ENCODE measurements at places on chromosomes 5 and 9. TPM values are rescaled to one million over a fixed set of nuclear protein-coding genes. Genes with fewer than 3 reads are reported as not detected.

SLC46A2 gene
- total RNA-seq = 2.7 TPM

GRCh38 chr5:14161825-14162556 lies 18.8 kb downstream of the TRIO start:
- H3K27me3 ChIP-seq = no peaks in the 10 kb centered on the region
- peaks cover 8% of the 10 kb centered on the region for H3K4me1 ChIP-seq
- H3K27ac ChIP-seq = no peak overlapping the region
- no peak overlapping the region for H3K4me3 ChIP-seq
- no peak for DNase-seq

GRCh38 chr5:99248066-99248465 lies 319.3 kb upstream of the CHD1 start:
- no peaks in the 10 kb centered on the region for H3K27me3 ChIP-seq
- no peak overlapping the region for H3K27ac ChIP-seq
- no peaks in the 10 kb centered on the region for H3K4me1 ChIP-seq
- no peaks in the 10 kb centered on the region for H3K36me3 ChIP-seq

GHR gene
- total RNA-seq = 6.4 TPM

OR1L6 gene
- total RNA-seq = not detected

GRCh38 chr9:136267261-136268111 lies 21.9 kb upstream of the QSOX2 start:
- H3K27me3 ChIP-seq = no peaks in the 10 kb centered on the region
- H3K27ac ChIP-seq = no peak overlapping the region
- H3K4me3 ChIP-seq = peak overlapping the region; percentile 68

DNA sequence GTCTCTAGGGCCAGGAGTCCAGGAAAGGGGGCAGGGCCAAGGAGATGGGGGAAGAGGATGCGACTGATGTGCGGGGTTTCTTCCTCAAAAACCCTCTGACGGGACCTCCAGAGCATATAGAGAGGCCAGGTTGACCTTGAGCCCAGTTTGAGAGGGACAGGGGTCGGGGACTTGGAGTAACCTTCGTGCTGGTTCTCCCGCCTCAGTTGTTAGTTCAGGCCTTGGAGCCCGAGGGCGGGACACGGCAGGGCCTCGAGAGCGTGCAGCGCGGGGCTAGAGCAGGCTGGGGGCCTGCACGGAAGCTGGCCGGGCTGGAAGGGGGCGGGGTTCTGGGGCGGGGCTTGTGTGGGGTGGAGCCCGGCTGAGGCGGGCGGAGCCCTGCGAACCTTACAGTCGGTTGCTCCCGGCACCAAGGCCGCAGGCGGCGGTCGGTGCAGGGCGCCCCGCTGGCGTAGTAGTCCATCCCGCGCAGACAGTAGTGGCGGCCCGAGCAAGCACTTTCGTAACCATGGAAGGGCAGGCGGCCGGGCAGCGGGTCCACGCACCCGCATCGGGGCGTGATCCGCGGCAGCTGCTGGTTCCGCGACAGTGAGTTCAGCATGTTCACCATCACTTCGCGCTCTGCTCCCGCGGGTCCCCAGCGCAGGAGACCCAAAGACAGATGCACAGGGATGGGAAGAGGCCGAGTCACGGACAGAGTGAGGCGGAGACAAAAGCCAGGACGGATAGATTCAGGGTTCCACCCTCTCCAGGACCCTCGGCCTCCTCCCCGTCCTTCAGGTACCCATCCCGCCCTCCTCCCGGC lies 4.0 kb upstream of the MYORG start:
- no peaks in the 10 kb centered on the region for H3K36me3 ChIP-seq
- H3K27ac ChIP-seq = no peak overlapping the region
- peaks cover 26% of the 10 kb centered on the region for H3K4me1 ChIP-seq
- H3K4me3 ChIP-seq = peak overlapping the region; percentile 71

FBP1 gene
- 3.8 TPM for total RNA-seq

- no peaks in the 10 kb centered on the region for H3K27me3 ChIP-seq
- no peaks in the 10 kb centered on the region for H3K36me3 ChIP-seq
- H3K4me1 ChIP-seq = no peaks in the 10 kb centered on the region
- H3K27ac ChIP-seq = no peak overlapping the region
Measured at GRCh38 chr5:2557435-2557834, 194.0 kb downstream of the IRX2 start.

MARCOL gene
- not detected for total RNA-seq

GRCh38 chr9:117624106-117624505 lies 80.1 kb upstream of the TLR4 start:
- no peak for DNase-seq
- no peaks in the 10 kb centered on the region for H3K4me1 ChIP-seq
- no peaks in the 10 kb centered on the region for H3K36me3 ChIP-seq
- H3K27me3 ChIP-seq = no peaks in the 10 kb centered on the region
- H3K27ac ChIP-seq = no peak overlapping the region

DNA sequence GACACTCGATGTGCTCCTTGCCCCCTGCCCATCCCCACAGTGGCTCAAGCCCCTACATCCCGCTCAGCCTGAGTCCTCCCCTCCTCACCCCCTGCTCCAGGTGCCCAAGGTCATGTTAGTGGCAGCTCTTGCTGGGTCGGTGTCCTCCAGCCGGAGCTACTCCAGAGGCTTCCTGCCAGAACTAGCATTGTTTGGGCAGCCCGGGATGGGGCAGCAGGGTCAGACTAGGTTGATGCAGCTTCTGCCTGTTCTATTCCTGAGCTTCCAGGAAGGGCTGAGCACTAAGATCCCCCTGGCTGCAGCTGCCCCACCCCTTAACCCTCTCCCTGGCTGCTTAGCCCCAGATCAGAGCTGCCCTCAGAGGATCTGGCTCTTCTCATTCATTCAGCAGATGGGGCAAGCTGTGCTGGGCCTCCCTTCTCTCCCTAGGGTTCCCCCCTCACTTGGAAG lies 671 bp downstream of the RGS14 start:
- no peak for DNase-seq
- peaks cover 8% of the 10 kb centered on the region for H3K4me1 ChIP-seq
- no peak overlapping the region for H3K27ac ChIP-seq
- no peaks in the 10 kb centered on the region for H3K36me3 ChIP-seq
- no peaks in the 10 kb centered on the region for H3K27me3 ChIP-seq
- peak overlapping the region; percentile 63 for H3K4me3 ChIP-seq

CD72 gene
- 9.9 TPM for total RNA-seq

DNA sequence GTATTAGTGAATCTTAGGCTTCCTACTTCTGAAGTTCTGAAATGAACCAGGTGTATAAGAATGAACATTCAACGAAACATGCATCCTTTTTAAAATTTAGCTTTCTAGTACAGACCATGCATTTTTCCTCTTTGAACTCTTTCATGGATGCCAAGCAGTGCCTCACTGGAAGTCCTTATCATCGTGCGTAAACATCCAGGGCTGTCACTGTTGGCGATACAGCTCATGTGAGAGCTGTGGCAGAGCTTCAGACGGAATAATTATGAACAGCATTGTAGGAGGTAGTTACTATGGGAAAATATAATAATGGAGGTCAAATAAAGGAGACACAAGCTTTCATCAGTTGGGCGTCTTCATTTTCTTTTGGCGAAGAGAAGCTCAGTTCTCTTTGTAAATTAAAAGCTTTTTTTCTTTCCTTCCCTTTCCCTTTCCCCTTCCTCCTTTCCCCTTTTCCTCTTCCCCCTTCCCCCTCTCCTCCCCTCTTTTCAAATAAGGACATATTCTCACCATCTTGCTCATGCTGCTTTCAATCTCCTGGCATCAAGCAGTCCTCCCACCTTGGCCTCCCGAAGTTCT lies 167.3 kb downstream of the KDM4C start:
- DNase-seq = no peak
- H3K4me1 ChIP-seq = peaks cover 1% of the 10 kb centered on the region
- no peak overlapping the region for H3K27ac ChIP-seq
- no peaks in the 10 kb centered on the region for H3K36me3 ChIP-seq

PCDHB5 gene
- 11.0 TPM for total RNA-seq

- DNase-seq = no peak
- H3K36me3 ChIP-seq = no peaks in the 10 kb centered on the region
- H3K4me3 ChIP-seq = no peak overlapping the region
Measured at GRCh38 chr5:165015126-165015525, 1509.7 kb downstream of the MAT2B start.

GRM6 gene
- not detected for total RNA-seq

CCL27 gene
- not detected for total RNA-seq

GRCh38 chr5:154295551-154295950 lies 105.0 kb downstream of the GALNT10 start:
- H3K27ac ChIP-seq = no peak overlapping the region
- H3K4me1 ChIP-seq = no peaks in the 10 kb centered on the region
- H3K27me3 ChIP-seq = no peaks in the 10 kb centered on the region
- H3K4me3 ChIP-seq = no peak overlapping the region

HTR1A gene
- 0.78 TPM for total RNA-seq

Measured in thoracic aorta (tissue), 2 donors.